ENCODE measurements at places on chromosomes 4 and X.

GRCh38 chr4:105934386-105934785 lies 39.1 kb downstream of the NPNT start:
- DNase-seq = no peak

GRCh38 chr4:104524591-104524990 lies 29.9 kb upstream of the CXXC4 start:
- no peak for DNase-seq

GRCh38 chrX:48958635-48959094 lies 1.3 kb upstream of the OTUD5 start:
- DNase-seq = peak; percentile 31

DNA sequence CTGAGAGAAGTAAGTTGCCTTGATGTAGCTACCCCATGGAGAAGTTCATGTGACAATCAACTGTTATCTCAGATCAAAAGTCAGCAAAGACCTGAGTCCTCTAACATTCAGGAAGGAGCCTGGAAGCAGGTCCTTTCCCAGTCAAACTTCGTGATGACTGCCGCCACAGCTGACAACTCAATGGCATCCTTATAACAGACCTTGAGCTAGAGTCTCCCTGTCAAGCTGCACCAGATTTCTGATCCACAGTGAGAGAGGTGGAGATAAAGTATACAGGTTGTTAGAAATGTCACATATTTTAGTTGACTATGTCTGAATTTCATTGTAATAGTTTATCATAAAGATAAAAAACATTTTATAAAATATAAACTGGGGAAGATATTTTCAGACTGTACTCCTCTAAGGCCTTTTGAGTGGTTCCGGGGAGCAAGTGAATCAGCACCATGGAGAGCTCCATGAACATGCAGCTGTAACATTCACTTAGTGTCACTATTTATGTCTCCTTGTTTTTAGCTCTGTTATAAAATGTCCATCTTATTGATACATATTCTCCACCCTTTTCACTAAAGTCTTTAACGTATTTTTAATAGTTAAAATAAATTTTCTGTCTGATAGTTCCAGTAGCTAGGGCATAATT lies 1653.5 kb upstream of the AGA start:
- DNase-seq = peak; percentile 33
